ENCODE measurements at places on chromosomes 6 and 20. TPM values are rescaled to one million over a fixed set of nuclear protein-coding genes. Genes with fewer than 3 reads are reported as not detected.

GHRH gene
- total RNA-seq, result not detected

PSMB8 gene
- 16.2 TPM for total RNA-seq

DNA sequence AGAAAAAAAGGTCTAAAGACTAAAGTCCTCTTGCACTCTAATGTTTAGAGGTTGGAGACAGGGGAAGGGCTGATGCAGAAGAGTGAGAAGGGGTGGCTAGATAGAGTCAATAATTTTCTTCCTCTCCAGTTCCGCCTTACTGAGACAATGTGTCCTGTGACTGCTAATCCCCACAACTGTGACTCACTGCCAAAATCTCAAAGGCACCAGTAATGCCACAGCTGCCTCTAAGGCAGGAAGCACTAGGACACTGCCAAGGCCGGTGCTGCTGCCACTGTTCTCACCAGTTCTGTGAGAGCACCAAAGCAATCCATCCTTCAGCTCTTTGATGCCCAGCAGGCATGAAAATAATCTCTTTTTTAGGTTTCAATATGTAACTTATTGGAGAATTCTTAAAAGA, 701.9 kb upstream of the MAP3K7 start:
- DNase-seq, result no peak

- DNase-seq, result no peak
Observed at GRCh38 chr6:149043476-149044130, 273.9 kb upstream of the TAB2 start.

- peak; percentile 91 for DNase-seq
Observed at GRCh38 chr20:25039697-25040437, 18.1 kb downstream of the ACSS1 start.

Measured in left ventricle myocardium superior (tissue), 1 donor.